ENCODE measurements at places on chromosomes 16 and 17. TPM values are rescaled to one million over a fixed set of nuclear protein-coding genes. Genes with fewer than 3 reads are reported as not detected.

DNA sequence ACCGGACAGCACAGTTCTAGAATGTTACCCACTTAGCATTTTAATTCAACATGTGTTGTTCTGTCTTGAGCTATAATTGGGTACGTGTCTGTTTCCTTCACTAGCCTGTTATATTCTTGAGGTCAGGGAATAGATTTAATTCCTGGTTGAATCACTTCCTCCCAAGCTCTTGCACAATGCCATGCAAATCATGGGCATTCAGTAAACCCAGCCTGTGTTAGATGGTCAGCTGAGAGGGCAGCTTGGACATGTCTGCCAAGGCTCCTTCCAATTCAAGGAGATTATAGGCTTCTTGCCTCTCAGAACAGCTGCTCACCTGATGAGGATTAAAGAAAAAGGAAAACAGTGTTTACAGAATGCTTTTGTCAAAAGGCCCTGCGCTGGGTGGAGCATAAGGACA, 12.6 kb downstream of the C1QTNF1 start:
- no peak for DNase-seq

DNA sequence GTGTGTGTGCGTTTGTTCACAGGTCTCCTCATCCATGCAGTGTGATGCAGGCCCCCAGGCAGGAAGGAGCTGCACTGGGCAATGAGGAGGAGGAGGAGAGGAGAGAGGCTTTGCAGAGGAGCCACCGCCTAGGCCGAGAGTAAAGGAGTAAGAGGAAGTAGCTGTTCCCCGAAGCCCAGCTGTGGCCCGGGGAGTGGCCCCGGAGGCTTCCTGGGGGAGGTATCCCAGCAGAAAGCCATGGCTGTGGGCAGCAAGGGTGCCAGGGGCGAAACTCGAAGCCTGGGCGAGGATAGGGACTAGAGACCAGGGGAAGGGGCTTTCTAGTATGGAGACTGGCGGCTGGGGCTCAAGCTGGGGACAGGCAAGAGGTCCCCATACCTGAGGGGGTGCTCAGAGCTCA, 12.2 kb downstream of the C16orf95 start:
- no peak for DNase-seq

Gene RNF43
- 0.50 TPM for total RNA-seq

Gene CLEC10A
- total RNA-seq: not detected

Gene CLEC18A
- total RNA-seq: 0.19 TPM

Gene RNF167
- total RNA-seq: 120 TPM

Gene G6PC1
- total RNA-seq: 1.9 TPM
